ENCODE measurements at places on chromosomes 7 and 10.

- no peak for DNase-seq
These were observed 21.9 kb upstream of the MSRB2 start for GRCh38 chr10:23073527-23073926.

DNA sequence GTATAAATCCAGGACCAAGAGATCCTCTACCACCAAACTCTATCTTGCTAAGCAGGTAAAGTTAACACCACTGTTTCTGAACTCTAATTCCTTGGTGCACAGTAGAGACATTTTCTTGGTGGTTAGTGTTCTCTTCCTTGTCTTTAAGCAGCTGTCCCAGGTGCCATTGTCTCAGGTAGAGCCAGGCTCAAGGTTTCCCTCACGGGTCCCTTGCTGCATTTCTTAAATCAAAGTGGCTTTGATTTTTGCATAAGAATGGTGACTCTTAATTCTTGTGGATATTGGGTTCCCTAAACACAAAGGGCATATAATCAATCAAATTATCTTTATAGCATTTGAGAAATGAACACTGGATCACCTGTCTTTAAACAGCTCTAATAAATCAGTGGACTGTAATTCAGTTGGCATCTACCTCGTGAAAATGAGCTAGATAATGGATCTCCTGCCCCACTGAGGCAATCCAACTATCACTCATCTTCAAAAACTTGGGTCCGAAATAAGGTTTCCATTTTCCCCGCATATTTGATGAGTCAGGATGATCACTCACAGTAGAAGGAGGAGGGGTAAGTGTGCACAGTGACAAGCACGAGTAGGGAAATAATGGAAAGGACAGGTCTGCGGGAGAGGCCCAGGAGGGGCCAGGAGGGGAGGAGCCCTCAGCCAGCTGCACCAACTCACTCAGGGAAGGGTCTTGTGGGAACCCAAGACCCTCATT is 2.4 kb downstream of the ABCC2 start:
- DNase-seq: no peak

DNA sequence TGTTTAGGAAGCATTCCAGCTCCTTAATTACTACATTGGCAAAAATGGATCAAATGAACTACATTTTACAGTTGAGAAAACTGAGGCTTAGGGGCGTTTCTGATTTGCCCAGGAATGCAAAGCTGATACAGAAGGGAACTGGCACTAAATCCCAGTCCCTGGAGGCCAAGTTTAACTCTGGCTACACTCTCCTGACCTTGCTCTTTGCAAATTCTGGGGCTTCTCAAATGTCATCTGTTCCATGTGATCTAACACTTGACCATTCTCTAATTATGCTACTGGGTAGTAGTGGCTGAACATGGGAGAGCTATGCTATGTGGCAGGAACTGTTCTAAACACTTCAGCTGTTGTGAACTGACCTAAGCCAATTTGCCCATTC is 11.3 kb upstream of the HABP2 start:
- DNase-seq: no peak

- DNase-seq: no peak
These were observed 77.7 kb downstream of the CLEC2L start for GRCh38 chr7:139601176-139601575.

DNA sequence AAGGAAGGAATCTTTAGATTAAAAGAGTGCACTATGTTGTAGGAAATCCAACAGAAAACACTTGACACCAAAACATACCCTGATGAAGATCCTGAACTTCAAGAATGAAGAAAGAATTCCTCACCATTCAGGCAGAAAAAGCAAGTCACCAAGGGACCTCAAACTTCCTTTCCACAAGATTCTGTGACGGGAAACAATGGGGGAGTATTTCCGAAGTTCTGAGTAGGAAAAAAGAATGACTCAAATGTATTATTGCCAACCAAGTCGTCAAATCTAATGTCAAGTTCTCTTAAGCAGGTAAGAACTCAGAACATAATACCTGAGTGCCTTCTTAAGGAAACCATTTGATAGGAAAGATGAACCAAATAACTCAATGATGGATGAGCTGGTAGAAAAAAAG is 44.7 kb upstream of the MTURN start:
- DNase-seq: no peak

DNA sequence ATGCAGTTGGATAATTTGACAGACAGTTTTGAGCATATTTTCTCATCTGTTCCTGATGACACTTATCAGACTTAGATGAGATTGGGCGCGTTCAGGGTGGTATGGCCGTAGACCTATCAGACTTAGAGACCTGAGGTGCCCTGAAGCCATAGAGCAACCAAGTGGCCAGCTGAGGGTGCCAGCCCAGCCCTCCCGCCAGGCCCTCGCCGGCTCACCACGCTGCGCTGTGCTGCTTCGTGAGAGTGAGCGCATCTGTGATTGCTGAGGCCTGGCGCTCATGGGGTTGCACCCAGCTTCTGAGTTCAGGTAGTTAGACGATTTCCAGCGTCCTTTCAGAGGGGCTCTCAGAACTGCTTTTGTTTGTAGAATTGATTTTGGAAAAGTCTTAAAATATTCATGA is 10.2 kb downstream of the FBH1 start:
- no peak for DNase-seq

GRCh38 chr7:82741493-82741892 is 297.9 kb upstream of the CACNA2D1 start:
- DNase-seq: no peak

Data from NT2/D1 (cell line).